ENCODE measurements at places on chromosomes 11 and 22. TPM values are rescaled to one million over a fixed set of nuclear protein-coding genes. Genes with fewer than 3 reads are reported as not detected.

The MUC5AC gene
- total RNA-seq: not detected

The LMF2 gene
- total RNA-seq: 48.4 TPM

- no peak for DNase-seq
Measured at GRCh38 chr11:74020539-74020938, 11.7 kb upstream of the UCP3 start.

The MEI1 gene
- total RNA-seq: 0.52 TPM

The KCNE3 gene
- 0.52 TPM for total RNA-seq

- peak; percentile 65 for DNase-seq
Measured at GRCh38 chr11:7964873-7965272, 374 bp downstream of the NLRP10 start.

The RASGRP2 gene
- total RNA-seq: 0.05 TPM

GRCh38 chr11:67731583-67731982, 57.2 kb upstream of the ALDH3B2 start:
- DNase-seq: no peak

DNA sequence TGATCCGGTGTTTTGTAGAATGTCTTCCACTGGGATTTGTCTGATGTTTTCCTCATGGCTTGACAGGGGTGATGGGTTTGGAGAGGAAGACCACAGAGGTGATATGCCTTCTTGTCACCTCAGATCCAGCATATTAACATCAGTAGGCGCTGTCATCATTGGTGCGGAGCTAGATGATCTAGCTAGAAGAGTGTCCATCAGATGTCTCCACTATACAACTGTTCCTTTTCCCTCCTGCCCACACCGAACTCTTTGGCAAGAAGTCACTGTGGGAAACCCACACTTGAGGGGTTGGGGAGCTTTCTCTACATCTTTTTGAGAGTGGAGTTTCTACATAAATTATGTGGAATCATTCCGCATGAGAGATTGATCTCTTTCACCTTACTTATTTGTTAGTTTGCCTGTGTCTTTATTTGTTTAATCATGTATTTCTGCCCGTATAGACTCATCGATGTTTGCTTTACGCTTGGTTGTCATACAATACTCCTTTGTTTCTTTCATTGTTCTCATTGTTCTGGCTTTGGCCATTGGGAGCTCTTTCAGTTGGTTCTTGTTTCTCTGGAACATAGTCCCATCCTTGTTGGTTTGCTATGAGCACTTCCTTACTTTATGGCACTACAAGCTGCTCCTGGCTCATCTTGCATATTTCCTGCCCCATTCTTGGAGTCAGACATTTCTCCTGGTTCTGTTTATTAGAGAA, 1420.3 kb downstream of the BRD1 start:
- no peak for DNase-seq

The OLFML1 gene
- total RNA-seq: not detected

DNA sequence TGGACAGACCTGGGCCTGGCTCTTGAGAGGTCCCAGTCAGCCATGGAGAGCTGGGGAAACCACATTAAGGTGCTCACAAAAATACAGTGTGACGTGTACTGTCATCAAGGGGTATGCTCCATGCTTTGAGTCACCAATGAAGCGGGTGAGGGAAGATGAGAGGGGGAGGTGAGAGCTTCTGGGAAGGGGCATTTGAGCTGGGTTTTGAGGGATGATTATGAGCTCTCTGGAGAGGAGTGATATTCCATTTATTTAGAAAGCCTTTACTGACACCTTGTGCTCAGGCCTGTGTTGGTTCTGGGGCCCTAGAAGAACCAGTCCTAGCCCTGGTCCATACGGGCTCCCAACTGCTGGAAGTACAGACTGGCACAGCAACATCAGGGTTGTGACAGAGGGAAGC, 10.4 kb upstream of the ARHGEF17 start:
- DNase-seq: no peak

The OR51A7 gene
- total RNA-seq: not detected

The TUB gene
- total RNA-seq: under 0.01 TPM

DNA sequence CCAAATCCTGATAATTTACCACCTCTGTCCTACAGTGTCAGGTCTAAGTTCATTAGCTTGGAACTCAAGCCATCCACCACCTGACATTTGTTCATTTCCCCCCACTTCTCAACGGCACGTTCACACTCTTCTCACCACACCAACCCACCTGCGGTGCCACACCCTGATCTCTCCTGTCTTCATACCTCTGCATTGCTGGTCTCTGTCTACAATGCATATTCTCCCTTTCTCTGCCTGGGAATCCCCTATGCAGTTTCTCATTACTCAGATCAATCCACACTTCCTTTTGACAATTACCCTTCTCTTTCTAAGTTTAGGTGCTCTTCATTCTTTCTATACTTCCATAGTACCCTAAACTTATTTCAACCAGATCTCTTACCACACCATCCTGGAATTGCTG, 20.4 kb upstream of the EMSY start:
- DNase-seq: no peak

DNA sequence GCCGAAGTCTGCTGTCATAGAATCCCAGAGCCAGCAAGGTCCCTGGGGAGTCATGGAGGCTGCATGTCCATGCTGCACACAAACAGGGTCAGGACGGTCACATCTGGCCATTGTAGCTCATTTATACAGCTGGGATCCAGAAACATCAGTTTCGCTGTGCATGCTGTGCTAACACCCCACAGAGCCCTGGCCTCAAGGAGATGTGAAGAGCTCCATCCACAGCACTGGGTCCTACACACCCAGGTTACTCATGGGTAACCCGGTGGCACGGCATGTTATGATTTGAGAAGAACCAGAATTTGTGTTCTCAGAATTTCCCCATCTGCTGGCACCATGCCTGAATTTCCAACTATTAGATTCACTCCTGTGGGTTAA, 146.3 kb upstream of the ARHGAP20 start:
- DNase-seq: peak; percentile 42

- DNase-seq: peak; percentile 98
Measured at GRCh38 chr11:61297746-61298145, 2.6 kb upstream of the VWCE start.

The NKAPD1 gene
- total RNA-seq: 44.0 TPM

The APOA1 gene
- total RNA-seq: not detected

The CEP164 gene
- total RNA-seq: 24.1 TPM

GRCh38 chr22:42764895-42765363, 44.3 kb upstream of the A4GALT start:
- DNase-seq: no peak

DNA sequence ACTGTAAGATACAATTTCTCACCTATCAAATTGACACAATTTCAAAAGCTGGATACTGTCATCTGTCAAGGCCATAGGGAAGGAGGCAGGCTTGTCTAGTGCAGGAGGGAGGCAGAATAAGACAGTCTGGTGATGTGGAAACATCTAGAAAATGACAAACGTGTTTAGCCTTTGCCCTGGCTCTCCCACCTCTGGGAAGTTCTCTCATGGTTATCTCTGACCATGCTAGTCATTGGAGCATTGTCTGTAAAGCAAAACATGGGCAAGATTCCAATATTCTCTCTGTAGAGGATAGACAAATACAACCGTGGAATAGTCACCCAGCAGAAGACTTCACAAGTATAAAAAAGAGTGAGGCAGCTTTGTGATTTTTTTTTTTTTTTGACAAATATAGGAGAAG, 9.1 kb upstream of the SERHL2 start:
- peak; percentile 51 for DNase-seq

- peak; percentile 77 for DNase-seq
Measured at GRCh38 chr11:10293423-10294289, at the start of gene SBF2. Gene SBF2, minus strand, starts transcription at chr11:10294219. Its CDS starts 150 bp downstream, at chr11:10294069.

The SHISAL1 gene
- total RNA-seq: 0.05 TPM

DNA sequence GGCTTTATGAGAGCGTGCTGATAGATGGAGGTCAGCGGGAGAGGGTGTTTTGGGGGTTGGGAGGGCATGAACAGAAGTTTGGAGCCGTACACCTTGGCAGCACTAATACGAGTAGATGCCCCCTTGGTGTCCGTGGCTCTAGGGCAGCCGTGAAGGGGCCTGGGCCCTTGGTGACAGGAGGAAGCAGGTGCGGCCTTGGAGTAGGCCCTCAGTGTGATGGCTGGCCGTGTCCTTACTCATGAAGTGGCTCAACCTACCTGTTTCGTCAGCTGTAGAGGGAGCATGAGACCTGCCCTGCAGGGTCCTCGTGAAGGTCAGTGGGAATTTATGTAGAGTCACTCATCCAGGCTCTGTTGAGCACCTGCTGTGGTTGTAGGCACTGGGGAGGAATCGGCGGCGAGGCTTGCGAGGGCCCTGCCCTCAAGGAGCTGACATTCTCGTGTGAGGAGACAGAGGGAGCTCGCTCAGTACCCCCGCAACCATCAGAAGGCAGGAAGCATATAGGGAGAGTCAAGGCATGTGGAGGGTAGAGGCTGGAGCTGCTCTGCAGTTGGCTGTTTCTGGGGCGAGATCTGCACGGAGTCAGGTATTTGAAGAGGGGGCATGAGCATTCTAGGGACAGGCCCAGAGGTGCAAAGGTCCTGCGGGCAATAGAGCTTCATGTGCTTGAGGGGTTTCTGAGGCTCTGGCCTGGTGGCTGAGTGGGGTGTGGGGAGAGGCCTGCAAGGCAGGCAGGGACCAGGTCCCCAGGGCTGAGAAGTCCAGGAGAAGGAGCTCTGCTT, 39.6 kb downstream of the TBC1D22A start:
- DNase-seq: no peak

The POU2AF3 gene
- not detected for total RNA-seq

GRCh38 chr11:61127991-61128390, 25.7 kb downstream of the CD5 start:
- no peak for DNase-seq

GRCh38 chr11:133355095-133355494, 177.2 kb downstream of the OPCML start:
- DNase-seq: peak; percentile 1

The C22orf42 gene
- not detected for total RNA-seq

The DNAL4 gene
- total RNA-seq: 18.2 TPM

GRCh38 chr11:19209617-19210370, 8.0 kb upstream of the CSRP3 start:
- no peak for DNase-seq

The MRGPRE gene
- total RNA-seq: not detected

- no peak for DNase-seq
Measured at GRCh38 chr22:45895436-45896152, 81.4 kb downstream of the WNT7B start.

The MPST gene
- 75.5 TPM for total RNA-seq

- DNase-seq: peak; percentile 28
Measured at GRCh38 chr22:35467681-35468434, 67.9 kb downstream of the MCM5 start.

GRCh38 chr22:41862160-41862529, 29.2 kb downstream of the SREBF2 start:
- peak; percentile 45 for DNase-seq

The SELENOM gene
- total RNA-seq: 57.9 TPM

GRCh38 chr22:23219822-23220484, 39.6 kb downstream of the BCR start:
- DNase-seq: peak; percentile 88

GRCh38 chr11:65873318-65874156, 937 bp upstream of the EFEMP2 start:
- peak; percentile 72 for DNase-seq

- no peak for DNase-seq
Measured at GRCh38 chr22:25880524-25880923, 138.5 kb downstream of the MYO18B start.

DNA sequence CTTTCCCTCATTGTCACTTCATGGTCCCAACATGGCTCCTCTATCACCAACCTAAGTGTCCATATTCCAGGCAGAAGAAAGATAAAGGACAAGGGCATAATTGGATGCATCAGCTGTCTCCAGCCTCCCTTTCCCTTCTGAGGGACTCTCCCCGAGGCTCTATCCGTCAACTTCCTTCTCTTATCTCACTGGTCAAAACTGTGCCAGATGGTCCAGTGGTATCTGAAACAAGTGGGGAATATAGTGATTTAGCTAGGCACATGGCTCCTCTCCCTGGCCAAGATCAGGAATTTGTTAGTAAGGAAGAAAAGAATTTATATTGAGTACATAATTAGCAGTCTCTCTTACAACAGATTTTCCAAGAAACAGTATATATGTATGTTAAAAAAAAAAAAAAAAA, 12.6 kb upstream of the SPON1 start:
- no peak for DNase-seq

DNA sequence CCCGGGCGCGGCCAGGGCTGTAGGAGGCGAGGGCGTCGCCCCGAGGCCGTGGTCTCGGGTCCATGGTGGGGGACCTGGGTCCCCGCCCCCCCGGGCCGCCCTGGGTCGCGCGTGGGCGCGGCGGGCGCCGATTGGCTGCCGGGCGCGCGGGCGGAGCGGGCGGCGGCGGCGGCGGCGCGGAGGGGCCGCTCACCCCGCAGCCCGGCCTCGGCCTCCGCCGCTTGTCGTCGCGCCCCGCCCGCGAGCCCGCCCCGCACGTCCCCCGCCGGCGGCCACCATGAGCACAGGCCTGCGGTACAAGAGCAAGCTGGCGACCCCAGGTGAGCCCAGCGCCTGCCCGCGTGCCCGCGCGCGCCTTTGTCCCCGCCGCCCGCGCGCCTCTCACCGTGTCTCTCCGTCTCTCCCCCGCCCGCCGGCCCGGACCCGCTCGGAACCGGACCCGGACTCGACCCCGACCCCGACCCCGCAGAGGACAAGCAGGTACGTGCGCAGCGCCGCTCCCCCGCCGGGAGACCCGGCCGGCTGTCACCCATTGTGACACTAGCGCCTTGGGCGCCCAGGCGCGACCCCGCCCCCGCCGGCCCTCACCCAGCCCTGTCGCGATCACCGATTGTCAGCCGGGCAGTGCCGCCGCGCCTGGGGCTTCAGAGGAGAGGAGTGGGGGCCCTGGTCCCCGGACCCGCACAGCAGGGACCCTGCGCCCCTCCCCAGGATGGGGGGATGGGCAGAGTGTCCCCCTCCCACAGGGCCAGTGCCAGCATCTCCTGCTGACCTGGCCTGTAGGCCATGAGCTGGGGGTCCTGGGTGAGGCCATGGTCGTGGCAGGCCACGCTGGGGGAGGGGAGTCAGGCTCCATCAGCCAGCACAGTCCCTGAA, at the start of gene SEPTIN5:
Gene SEPTIN5, plus strand, starts transcription at position 192 of the 876 bp plus-strand sequence. Its CDS starts 86 bp downstream, at position 278.
- no peak for DNase-seq

The TANGO2 gene
- 34.9 TPM for total RNA-seq

GRCh38 chr22:26700462-26700861, 43.1 kb downstream of the MIAT start:
- DNase-seq: no peak

The KIRREL3 gene
- total RNA-seq: 0.10 TPM

- no peak for DNase-seq
Measured at GRCh38 chr11:77515063-77515462, 41.2 kb upstream of the PAK1 start.

The GLYAT gene
- 3.6 TPM for total RNA-seq

GRCh38 chr11:31643857-31644256, 134.3 kb downstream of the ELP4 start:
- DNase-seq: peak; percentile 58

DNA sequence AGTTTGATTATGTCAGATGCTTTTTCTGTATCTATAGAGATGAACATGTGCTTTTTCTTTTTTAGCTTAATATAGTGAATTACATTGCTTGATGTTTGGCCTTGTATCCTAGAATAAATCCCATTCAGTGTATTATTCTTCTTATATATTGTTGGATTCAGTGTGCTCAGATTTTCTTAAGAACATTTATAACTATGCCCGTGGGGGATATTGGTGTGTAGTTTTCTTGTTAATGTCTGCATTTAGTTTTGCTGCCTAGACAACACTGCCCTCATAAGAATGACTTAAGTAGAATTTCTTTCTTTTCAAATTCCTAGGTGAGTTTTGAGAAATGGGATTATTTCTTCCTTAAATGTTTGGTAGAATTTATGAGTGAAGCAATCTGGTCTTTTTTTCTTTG, 98.5 kb downstream of the TMEM135 start:
- DNase-seq: no peak
